ENCODE measurements at places on chromosomes 4 and X. TPM values are rescaled to one million over a fixed set of nuclear protein-coding genes. Genes with fewer than 3 reads are reported as not detected.
A peak's percentile ranks its signal among the peaks of the same experiment; 100 is the strongest.

The DDX60 gene
- 21.4 TPM for polyA plus RNA-seq

The CTAG1B gene
- polyA plus RNA-seq: not detected

The CTSO gene
- polyA plus RNA-seq: 40.3 TPM

GRCh38 chr4:87838205-87838604 is 5.4 kb downstream of the MEPE start:
- DNase-seq: no peak

The VCX2 gene
- not detected for polyA plus RNA-seq

The PNCK gene
- polyA plus RNA-seq: 128 TPM

- no peak for DNase-seq
Measured at GRCh38 chrX:151240237-151240636, 63.9 kb downstream of the GPR50 start.

GRCh38 chr4:176957353-176958118 is 164.8 kb upstream of the VEGFC start:
- no peak for DNase-seq

The ENAM gene
- 1.4 TPM for polyA plus RNA-seq

DNA sequence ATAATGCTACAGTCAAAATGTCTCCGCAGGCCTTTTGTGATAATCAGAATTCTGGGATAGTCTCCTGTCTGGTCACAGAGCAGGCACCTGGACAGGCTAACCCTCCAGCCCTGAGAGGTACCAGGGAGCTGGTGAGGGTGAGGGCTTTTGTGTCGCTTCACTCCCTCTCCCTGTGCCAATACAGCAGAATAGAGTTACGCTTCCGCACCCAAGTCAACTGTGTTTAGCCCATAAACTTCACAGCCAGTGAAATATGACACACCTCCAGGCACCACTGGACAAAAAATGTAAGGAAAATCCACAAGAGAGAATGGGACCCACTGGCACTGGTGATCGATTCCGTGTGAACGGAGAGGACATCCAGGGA is 1.3 kb downstream of the GAK start:
- no peak for DNase-seq

DNA sequence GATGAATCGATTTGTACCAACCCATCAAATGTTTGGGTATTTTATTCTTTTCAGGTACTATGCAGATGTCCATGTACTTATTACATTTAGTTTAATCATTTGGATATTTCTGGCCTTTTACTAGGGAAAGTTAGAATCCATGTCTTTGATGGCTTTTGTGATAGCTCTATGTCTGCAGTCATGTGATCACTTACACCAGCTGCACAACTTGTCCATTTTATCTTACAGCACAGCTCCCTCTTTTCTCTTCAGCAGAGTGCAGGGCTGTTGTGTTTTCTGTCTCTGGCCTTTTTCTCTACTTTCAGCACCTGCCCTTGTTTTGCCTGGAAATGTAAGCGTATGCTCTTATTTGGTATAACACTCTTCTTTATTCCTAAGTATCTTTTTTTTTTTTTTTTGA is 30.6 kb downstream of the WWC2 start:
- no peak for DNase-seq

The HADH gene
- polyA plus RNA-seq: 195 TPM

The CFAP99 gene
- 0.09 TPM for polyA plus RNA-seq

- DNase-seq: no peak
Measured at GRCh38 chr4:169416997-169417396, 146.2 kb upstream of the SH3RF1 start.

The CAPN6 gene
- polyA plus RNA-seq: 7.3 TPM

The MYOZ2 gene
- polyA plus RNA-seq: 0.63 TPM

The GLRA3 gene
- polyA plus RNA-seq: 1.0 TPM

The GK gene
- 133 TPM for polyA plus RNA-seq

GRCh38 chr4:111263836-111264235 is 641.0 kb upstream of the PITX2 start:
- DNase-seq: no peak

DNA sequence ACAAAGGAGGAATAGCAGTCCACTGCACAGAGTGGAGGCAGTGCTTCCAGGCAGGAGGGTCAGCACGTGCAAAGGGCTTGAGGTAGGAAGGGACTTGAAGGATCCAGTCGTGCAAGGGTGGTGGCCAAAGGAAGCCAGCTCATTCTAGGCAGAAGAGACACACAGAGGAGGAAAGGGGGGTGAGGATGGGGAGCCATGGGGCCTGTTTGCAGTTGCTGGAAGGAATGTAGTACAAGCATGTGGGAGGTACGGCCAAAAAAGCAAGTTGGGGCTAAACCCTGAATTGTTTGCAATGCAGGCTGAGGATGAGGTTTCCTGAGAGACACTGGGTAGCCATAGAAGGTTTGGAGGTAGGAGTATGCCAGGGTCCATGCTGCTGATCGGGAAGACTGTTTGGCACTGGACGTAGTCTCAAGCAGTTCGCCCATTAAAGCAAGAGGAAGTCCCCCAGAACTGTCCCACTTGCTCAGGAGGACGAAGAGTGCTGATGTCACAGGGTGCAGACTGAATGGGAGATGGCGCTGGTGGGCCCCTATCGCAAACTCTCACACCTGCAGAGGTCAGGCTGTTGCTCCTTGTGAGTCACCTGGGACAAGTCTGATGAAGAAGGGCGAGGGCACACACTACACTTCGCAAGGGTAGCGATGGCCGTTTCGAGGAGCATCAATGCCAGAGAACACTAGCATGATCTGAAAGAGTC is 9.1 kb upstream of the MAN2B2 start:
- DNase-seq: no peak

The XK gene
- 12.3 TPM for polyA plus RNA-seq

- no peak for DNase-seq
Measured at GRCh38 chr4:8709729-8710360, 117.3 kb downstream of the CPZ start.

The AREG gene
- 4.6 TPM for polyA plus RNA-seq

The LRP2BP gene
- 2.6 TPM for polyA plus RNA-seq

The UGT2B11 gene
- 0.15 TPM for polyA plus RNA-seq

The CHRDL1 gene
- 6.7 TPM for polyA plus RNA-seq

The LRCH2 gene
- 3.9 TPM for polyA plus RNA-seq

DNA sequence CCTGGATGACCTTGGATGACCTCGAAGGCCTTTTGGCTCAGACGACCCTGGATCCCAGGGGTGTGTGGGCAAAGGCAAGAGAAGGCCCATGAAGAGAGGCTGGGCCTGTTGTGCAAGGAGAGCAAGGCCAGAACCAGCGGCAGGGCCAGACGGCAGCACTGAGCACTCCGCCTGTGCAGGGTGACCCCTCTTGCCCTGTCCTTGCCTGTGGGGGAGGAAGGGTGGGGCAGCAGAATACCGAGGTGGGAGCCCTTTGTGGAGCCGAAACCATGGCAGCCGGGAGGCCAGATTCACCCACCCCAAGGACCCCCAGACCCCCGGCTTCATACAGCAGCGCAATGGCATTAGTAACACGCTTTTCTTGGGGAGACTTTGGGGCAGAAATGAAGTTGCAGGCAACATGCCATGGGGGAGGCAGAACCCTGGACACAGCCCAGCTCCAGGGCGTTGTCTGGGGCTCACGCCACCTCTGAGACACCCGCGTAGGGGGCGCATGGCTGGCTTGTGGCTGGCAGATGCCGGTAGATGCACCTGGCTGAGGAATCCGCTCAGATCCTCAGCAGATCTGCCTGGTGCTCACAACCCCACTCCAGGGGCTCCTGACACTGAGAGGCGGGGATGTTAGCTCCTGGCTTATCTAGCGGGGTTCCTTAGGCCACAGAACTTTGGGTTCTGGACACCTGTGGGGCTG is 114.5 kb downstream of the FAM53A start:
- DNase-seq: no peak

DNA sequence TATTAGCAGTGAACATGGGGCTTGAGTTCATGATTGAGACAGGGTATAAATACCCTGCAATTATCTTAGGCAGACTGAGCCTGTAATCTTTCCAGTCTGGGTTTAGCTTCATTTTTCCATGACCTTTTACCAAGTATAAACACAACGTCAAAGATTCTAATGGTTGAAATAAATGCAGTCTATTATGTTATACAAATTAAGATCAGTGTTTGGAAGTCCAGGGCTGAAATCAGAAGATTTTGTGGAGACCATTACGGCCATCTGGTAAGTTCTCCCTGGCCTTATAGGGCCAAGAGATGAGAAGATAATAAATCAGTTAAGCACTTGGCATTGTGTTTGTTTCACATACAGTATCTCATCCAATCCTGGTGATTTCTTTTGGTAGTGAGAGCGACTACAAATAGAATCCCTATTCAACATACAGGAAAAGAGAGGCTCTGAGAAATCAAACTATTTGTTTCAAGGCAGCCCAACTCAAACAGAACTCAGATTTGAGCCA is 425.8 kb downstream of the PACRGL start:
- DNase-seq: no peak

DNA sequence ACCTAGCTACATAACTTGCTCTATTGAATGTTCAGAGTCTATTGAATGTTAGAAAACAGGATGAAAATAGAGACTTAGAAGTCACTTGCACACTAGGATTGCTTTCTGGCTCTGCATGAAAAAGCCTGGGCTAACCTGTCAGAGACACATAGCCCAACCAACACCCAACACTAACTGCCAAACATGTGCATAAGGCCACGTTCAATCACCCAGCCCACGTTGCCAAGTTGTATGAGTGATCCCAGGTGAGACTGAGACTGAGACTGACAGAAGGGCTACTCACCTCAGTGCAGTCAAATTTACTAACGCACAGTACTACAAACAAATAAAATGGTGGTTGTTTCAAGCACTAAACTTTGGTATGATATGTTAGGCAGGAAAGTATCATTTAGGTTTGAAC is 61.0 kb downstream of the LDB2 start:
- no peak for DNase-seq

The XG gene
- polyA plus RNA-seq: 0.06 TPM

DNA sequence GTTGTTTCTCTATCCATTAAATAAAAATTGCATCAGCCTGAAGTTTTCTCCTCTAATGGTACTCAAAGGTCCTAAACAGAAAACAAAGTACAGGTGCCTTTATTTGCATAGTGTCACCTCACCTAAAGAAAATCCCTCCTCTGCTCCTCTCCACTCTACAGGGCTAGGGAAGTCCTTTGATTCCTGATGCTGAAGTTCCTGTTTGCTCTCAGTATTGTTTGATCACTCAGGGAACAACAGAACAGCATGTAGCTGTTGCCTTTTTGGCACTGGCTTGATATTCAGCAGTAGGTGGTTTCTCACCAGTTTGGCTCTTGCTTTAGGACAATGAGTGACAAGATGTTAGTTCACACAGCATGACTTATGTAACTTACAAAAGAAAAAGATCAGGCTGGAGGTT is 156.2 kb upstream of the SLC7A11 start:
- DNase-seq: peak; percentile 2

GRCh38 chrX:47297874-47298273 is 65.1 kb downstream of the USP11 start:
- DNase-seq: peak; percentile 15

The GABRG1 gene
- polyA plus RNA-seq: 0.03 TPM

All from large intestine (tissue), 12 donors.